ENCODE measurements at places on chromosomes 13 and 19. TPM values are rescaled to one million over a fixed set of nuclear protein-coding genes. Genes with fewer than 3 reads are reported as not detected.

DNA sequence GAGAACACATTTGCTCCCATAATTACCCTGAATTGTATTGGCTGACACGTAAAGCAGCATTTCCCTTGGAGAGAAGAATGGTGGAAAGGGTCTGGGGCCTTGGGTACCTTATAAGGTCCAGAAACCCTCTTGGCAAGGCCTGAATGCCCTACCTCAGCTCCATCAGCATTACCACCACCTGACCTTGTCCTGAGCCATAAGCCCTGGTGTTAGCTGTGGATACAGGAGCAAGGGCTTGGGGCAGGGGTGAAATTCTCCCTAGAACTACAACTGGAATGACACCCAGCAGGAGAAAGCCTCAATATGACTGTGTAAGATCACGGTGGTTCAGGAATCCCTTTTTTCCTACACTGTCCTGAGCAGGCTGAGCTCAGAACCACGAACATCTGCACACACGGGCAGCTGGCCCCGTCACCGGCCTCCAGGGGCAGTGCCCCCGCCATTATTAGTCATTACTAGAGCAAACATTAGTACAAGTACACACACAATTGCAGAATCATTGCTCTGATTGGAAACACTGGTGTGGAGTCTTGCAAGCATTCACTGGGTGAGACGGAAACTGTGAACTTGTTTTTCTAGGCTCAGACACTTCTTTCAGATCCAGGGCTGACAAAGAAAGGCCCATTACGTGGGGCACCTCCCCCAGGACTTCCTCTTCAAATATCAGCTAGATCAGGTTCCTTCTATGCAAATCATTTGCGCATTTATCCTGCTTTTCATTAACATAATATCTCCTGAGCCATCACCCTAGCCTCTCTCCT lies 26.8 kb upstream of the MTIF3 start:
- peak; percentile 50 for DNase-seq

DNA sequence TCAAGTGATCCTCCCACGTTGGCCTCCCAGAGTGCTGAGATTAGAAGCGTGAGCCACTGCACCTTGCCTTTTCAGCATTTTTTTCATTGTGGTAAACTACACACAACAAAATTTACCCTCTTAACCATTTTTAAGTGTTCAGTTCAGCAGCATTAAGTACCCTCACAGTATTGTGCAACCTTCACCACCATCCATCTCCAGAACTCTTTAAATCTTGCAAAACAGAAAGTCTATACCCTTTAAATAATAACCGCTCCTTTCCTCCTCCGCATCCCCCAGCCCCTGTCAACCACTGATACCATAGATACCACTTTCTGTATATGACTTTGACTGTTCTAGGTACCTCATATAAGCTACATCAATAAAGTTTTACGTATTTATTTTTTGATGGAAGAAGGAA lies 20.8 kb upstream of the CASP14 start:
- no peak for DNase-seq

GRCh38 chr19:40348961-40349507 lies 539 bp downstream of the PLD3 start:
- DNase-seq, result peak; percentile 52

- no peak for DNase-seq
These were observed at the start of gene TNNT1 for GRCh38 chr19:55149078-55150003. TNNT1 (minus strand) TSS chr19:55149206; CDS start chr19:55147157, 2,049 bp downstream.

The WDR62 gene
- total RNA-seq, result 4.5 TPM

DNA sequence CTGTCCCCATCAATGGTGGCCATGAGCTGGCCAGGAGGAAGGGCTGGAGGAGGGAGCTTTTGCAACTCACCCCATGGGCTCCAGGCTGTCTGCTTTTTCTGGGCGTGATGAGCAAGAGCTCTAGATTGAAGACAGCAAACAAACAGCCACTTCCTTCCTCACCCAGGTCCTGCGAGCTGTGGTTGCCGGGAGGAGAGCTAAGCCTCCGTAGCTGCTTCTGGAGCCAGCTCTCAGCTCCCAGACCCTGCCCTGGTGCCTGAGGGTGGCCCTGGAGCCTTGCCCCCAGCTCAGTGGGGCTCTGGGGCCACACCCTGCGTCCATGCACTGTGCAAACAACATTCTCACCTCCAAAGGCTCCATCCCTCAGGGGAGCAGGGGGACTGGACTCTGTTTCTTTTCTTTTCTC lies 6.2 kb downstream of the MYO1F start:
- DNase-seq, result peak; percentile 68

DNA sequence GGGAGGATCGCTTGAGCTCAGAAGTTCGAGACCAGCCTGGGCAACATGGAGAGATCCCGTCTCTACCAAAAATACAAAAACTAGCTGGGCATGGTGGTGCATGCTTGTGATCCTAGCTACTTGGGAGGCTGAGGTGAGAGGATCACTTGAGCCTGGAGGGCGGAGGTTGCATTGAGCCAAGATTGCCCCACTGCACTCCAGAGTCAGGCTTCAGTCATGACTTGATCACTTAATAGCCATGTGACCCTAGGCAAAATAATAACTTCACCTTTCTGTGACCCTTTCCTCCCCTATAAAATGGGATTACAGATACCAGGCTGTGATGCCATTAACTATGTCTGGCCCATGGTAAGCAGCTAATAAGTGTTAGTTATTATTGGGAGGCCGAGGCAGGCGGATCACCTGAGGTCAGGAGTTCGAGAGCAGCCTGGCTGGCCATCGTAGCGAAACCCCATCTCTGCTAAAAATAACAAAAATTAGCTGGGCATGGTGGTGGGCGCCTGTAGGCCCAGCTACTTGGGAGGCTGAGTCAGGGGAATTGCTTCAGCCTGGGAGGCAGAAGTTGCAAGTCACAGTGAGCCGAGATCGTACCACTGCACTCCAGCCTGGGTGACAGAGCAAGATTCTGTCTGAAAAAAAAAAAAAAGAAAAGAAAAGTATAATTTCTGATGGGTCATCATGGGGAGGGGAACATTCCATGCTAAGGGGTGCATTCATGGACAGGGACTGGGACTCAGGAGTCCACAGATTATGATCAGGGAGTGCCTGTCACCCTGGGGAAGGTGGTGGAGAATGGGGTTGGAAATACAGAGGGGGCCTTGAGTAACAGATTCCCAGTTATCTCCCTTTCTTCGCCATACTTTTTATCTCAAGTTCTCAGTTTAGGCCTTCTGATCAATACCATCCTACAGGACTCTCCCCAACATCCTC lies 15.5 kb downstream of the TPM4 start:
- DNase-seq, result no peak

The PABPC3 gene
- under 0.01 TPM for total RNA-seq

The EGLN2 gene
- 54.1 TPM for total RNA-seq
